RPMI7951 (cell line): ENCODE measurements at places on chromosomes 1 and 21.

GRCh38 chr1:6024376-6024775, 21.3 kb upstream of the KCNAB2 start:
- DNase-seq, result no peak

DNA sequence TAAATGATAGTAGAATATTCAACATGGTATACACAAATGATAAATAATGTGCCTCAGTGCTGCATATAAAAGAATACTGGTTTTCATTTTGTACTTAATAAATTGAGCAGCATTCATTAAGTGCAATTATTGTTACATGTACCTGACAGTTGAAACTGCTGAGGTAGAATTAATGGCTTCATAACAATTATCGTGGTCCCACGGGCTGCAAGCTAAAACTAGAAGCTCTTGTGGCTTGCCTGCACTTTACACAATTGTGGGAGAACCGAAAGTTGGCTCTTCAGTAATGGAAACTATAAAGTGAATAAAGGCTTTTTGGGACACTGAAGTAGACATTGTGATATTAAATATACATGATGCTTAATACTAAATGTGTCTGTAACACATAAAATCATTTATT, 23.2 kb downstream of the INSL5 start:
- DNase-seq, result peak; percentile 11

DNA sequence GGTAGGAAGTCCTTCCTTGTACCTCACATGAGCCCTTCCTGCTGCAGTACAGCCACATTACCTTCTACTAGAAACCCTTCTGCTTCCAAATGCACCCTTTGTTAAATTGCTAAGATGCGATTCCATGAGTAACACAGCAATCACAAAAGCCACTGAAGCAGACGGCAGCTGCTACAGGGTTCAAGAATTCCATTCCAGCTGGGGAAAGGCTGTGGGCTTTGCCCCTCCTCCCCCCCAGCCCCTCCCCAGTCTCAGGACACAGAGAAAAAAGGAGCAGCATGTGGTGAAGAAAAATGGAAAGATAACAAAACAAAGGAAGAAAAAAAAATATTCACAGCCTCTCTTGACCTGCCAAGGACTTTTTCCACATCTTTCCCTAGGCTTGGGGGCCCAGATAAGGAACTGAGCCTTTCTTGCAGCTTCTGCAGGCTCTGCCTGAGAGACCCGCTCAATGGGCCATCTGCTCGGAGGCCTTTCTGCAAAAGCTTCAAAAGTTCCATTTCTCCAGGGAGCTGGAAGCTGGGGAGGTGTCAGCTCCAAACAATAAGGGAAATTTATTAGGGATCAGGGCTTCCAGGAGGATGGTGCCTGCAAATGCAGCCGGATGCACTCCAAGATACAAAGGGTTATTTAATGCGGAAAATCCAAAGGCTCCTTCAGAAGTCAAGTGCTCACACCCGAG, 72.1 kb downstream of the SYT2 start:
- DNase-seq, result no peak

DNA sequence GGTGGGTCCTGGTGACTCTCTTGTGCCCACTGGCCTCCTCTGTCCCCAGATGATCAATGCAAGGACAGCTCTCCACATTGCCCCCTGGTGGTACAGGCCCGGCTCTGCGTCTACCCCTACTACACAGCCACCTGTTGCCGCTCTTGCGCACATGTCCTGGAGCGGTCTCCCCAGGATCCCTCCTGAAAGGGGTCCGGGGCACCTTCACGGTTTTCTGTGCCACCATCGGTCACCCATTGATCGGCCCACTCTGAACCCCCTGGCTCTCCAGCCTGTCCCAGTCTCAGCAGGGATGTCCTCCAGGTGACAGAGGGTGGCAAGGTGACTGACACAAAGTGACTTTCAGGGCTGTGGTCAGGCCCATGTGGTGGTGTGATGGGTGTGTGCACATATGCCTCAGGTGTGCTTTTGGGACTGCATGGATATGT, 10.8 kb downstream of the ADAMTSL4 start:
- peak; percentile 47 for DNase-seq

DNA sequence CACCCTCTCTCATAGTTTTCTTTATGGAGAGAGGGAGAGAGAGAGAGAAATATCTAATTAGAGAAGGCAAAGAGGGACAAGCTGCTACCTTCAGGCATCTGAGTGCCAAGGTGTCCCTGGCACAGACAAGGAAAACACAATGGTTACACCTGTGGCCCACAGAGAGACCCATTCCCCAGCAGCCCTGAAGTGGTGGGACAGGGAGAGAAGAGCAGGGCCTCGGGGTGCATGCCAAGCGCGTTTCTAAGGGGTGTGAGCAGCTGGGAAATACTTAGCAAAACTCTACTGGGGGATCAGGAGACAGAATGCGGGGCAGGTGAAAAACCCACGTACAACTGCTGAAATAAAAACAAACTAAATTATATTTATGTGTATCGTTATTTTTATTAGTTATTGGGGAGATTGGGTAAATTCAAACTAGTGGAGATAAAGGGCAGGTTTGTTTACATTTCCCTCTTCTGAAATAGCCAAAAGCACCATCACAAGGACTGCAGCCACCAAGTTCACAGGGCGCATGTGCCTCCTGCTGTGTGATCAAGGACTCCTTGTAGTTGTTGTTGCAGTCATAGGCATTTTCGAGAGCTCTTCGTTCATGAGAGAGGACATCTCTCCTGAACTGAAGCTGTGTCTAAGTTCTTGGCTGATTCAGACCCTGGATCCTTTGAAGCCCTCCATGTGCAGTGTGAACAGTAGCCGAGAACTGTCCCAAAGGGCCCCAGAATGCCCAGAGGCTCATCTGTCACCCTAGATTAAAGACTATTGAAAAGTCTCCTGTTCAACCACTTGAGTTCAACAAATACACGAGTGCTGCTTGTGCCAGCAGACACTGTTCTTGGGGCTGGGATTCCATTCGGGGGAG, 737 bp upstream of the SERPINC1 start:
- no peak for DNase-seq

GRCh38 chr1:193260056-193260745, 73.8 kb upstream of the B3GALT2 start:
- no peak for DNase-seq

- no peak for DNase-seq
Measured at GRCh38 chr1:172172352-172172831, 248.1 kb upstream of the C1orf105 start.

DNA sequence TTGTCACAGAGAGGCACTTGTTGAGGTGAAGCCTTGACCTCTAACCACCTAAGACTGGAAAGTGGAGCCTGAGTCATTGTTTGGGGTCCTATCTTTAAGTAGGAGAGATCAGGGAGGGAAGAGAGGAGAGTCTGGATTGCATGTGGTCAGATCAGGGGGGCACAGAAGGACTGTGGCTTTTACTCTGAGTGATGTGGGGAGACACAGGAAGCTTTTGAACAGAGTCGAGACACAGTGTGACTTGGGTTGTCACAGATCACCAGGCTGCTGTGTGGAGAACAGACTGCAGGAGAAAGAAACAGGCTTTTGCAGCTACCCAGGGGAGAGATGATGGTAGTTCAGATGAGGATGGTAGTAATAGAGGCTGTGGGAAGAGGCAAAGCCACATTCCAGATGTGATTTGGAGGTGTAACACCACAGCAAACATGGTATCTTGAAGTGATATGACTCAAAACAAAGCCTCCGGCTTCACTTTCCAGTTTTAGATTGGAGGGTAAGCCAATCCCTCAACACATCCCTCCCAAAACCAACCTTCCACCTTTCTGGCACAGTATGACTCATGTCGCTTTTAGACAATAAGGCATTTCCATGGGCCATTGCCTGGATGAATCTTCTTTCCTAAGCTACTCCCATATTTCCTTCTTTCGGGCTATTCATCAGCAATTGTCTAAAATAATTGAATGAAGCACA, 125.8 kb upstream of the SLC44A3 start:
- peak; percentile 94 for DNase-seq

- DNase-seq, result peak; percentile 69
Measured at GRCh38 chr1:199685369-199685768, 342.1 kb upstream of the NR5A2 start.

GRCh38 chr1:207626972-207627337, 18.0 kb upstream of the CR1L start:
- DNase-seq, result no peak

GRCh38 chr21:14545906-14546480, at the start of gene SAMSN1:
TSS of gene SAMSN1 (minus strand) at chr21:14546315. CDS start at chr21:14546261, 54 bp downstream.
- DNase-seq, result no peak

DNA sequence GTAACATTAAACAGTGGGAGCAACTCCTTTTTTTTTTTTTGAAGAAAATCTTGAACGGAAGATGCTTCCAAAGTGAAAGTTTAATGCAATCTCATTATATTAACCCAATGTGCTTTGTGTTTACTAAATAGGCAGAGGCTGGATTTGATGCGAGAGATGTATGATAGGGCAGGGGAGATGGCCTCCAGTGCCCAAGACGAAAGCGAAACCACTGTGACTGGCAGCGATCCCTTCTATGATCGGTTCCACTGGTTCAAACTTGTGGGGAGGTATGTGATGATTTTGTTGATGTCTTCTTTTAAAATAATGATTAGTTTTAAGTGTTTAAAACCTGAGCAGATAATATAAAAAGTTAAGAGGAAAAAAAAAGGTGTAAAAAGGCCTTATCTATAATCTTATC, 74.2 kb upstream of the PGD start:
- DNase-seq, result no peak

GRCh38 chr1:94253456-94254017, 16.2 kb upstream of the ARHGAP29 start:
- no peak for DNase-seq

GRCh38 chr21:39123375-39123774, 59.9 kb downstream of the PSMG1 start:
- no peak for DNase-seq

GRCh38 chr1:24696041-24696755, 49.0 kb upstream of the CLIC4 start:
- no peak for DNase-seq

DNA sequence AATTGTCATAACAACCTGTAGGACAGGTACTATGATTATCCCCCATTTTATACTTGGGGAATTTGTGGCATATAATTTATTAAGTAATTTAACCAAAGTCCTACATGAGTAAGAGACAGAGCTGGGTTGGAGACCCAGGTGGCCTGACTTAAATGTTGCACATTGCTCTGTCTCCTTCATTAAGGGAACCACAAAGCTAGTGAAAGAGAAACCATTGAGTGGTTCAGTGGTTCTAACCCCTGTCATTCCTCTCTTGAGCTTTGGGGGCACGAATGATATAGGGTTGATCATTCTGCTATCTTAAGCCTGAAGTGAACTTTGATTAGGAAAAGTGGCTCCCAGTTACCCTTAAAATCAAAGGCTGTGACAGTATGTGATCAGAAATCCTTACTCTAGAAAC, 5.3 kb upstream of the MAP3K7CL start:
- no peak for DNase-seq

- DNase-seq, result peak; percentile 69
Measured at GRCh38 chr1:110309139-110309538, 30.0 kb upstream of the RBM15 start.

DNA sequence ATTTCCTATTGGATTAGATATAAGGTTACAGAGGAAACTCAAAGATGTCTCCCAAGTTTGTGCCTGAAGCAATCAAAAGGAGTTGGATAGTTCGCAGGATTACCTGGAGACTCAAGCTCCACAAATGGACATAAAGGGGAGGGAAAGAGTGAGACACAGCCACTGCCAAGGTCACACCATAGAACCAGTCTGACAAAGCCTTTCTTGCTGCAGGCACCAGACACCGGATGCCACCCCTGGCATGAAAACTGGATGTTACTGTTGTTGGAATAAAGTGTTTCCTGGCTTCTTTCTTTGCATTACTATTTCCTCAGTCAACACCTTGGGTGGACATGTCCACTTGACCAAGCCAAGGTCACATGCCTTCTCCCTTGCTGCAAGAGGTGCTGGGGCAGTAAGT, 70.6 kb downstream of the SNRPE start:
- no peak for DNase-seq

GRCh38 chr1:192707978-192708547, 72.1 kb downstream of the RGS13 start:
- no peak for DNase-seq
